Stimulated activated CD8-positive, alpha-beta memory T cell treated with anti-CD3 and anti-CD28 coated beads, Interleukin-4, amount 100 ng/mL, for 1 hour (primary cell): ENCODE measurements at places on chromosomes 16 and 17.

DNA sequence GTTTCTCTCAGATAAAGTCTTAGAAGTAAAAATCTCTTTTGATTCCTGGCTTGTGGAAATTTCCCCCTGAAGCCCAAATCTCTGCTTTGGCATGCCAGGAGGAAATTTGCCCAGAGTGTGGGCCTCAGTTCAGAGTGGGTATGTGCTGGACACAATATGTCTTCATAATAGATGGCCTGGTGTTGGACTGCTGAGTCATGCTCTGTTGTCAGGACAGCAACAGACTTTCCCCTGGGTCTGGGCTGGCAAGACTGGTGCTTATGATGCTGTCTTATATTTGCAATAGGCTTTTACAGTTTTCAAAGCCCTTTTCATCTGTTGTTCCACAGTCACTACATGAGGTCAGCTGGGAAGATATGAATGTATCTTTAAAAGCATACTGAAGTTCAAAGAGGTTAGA lies 57.0 kb downstream of the SHISA9 start:
- no peak for DNase-seq

- no peak for DNase-seq
Measured at GRCh38 chr17:78039581-78039980, 81.1 kb downstream of the TNRC6C start.

- no peak for DNase-seq
Measured at GRCh38 chr16:81582655-81583441, 138.2 kb downstream of the CMIP start.

GRCh38 chr17:57403236-57403635 lies 146.9 kb downstream of the MSI2 start:
- no peak for DNase-seq
